ENCODE measurements at places on chromosomes 7 and 10.

- DNase-seq, result no peak
- no peaks in the 10 kb centered on the region for H3K27me3 ChIP-seq
- no peak overlapping the region for H3K4me3 ChIP-seq
- no peaks in the 10 kb centered on the region for H3K4me1 ChIP-seq
- H3K36me3 ChIP-seq, result peaks cover 53% of the 10 kb centered on the region
Measured at GRCh38 chr10:130180416-130180815, 44.2 kb downstream of the GLRX3 start.

- H3K27ac ChIP-seq, result no peak overlapping the region
- no peaks in the 10 kb centered on the region for H3K36me3 ChIP-seq
- no peaks in the 10 kb centered on the region for H3K4me1 ChIP-seq
- H3K4me3 ChIP-seq, result no peak overlapping the region
- DNase-seq, result no peak
- H3K27me3 ChIP-seq, result no peaks in the 10 kb centered on the region
Measured at GRCh38 chr10:22856444-22857074, 71.3 kb upstream of the ARMC3 start.

DNA sequence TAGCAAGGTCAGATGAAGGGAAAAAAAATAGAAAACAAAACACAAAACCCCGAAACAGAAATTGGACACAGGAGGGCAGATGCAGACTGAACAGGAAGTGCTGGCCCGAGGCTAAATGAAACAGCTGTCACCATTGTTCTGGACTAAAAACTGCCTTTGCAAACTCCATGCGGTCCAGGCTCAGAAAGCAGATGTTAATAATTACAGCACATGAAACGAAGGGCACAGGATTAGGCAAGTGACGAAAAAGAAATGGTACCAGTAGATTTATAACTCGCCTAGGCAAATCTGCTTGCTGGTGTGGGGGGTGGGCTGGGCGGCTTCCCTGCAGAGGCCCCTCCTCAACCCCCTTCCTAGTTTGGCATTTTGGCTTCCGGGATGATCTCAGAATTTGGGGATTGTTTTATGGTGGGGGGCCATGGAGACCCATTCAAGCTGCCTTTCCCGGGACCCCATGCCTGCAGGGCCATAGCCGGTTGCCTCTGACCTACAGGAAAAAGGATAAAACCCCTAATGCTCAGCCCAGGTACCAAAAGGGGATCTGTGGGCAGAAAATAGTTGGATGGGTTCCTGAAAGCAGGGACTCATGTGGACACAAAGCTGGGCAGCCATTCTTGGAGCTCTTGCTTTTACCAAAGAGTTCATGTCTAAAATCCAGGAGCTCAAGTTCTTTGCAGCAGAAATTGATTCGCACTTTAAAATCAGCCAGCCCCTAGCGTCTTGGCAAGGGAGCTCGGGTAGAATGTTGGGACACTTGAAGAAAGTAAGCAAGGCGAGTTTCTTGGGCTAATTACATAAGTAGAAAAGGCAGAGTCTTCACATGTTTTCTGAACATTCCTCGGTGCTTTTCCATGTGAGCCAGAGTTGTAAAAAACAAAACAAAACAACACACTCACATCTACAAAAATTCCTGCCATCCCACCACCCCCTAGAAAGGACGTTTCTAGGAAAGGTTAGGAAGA is 39.0 kb upstream of the EMX2 start:
- H3K4me1 ChIP-seq, result no peaks in the 10 kb centered on the region
- H3K36me3 ChIP-seq, result no peaks in the 10 kb centered on the region
- no peak overlapping the region for H3K4me3 ChIP-seq
- DNase-seq, result no peak

DNA sequence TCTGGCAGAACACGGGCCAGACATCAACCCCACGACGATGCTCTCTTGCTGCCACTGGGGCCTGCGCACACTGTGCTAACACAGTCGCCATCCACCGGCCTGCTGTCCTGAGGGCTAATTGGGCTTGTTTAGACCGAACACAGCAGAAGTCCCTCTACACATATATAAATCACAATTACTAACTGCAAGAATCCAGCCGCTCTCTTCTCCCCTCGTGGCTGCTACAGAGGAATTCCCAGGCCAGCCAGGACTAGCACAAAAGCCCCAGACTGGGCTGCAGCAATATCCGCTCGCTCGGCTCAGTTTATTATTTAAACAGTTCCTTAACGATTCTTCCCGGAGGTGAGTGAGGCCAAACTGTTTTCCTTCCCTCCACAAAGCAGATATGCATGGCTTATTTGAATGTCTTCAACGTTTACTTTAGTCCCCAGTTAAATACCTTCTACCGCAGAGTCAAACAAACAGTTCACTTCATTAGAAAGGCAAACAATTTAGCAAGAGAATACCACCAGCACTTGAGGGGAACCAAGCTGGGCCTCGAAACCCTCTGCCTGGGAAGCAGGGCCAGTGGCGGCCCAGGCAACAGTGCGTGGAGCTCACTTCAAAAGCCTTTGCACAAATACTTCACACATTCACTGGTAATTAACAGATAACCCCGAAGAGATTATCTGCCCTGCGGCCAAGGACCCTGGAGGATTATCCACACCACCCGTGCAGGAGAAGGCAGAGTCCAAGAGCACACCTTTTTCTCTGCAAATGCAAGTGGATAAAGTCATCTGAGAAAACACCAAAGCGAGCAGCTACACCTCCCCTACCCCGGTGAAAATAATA is 145.3 kb downstream of the GLI3 start:
- H3K4me3 ChIP-seq, result no peak overlapping the region
- DNase-seq, result no peak
- no peaks in the 10 kb centered on the region for H3K27me3 ChIP-seq
- H3K4me1 ChIP-seq, result peaks cover 5% of the 10 kb centered on the region
- H3K36me3 ChIP-seq, result no peaks in the 10 kb centered on the region
- no peak overlapping the region for H3K27ac ChIP-seq

DNA sequence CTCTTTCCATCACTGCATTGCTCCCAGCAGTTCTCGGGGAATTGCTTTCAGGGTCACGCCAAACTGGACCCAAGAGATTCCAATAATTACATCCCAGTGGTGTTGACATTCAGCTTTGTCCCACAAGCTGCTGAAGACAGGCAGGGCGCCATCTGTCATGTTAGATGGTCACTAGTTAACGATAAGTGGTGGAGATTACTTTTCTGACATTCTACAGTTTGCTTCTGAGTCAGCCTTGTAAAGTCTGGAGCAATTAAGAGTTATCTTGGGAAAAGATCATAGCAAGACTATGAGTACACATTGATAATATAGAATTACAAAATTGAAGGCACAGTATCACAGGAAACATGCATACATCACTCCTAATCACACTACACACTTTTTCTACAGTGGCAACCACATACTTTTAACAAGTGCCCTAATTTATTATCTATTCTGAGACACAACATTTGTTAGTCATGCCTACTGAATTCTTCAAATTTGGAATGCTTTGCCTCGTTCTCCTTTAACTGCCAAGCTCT is 41.9 kb downstream of the SEMA3C start:
- H3K27ac ChIP-seq, result peak overlapping the region; percentile 12
- no peaks in the 10 kb centered on the region for H3K27me3 ChIP-seq
- H3K36me3 ChIP-seq, result peaks cover 4% of the 10 kb centered on the region
- H3K4me3 ChIP-seq, result no peak overlapping the region

DNA sequence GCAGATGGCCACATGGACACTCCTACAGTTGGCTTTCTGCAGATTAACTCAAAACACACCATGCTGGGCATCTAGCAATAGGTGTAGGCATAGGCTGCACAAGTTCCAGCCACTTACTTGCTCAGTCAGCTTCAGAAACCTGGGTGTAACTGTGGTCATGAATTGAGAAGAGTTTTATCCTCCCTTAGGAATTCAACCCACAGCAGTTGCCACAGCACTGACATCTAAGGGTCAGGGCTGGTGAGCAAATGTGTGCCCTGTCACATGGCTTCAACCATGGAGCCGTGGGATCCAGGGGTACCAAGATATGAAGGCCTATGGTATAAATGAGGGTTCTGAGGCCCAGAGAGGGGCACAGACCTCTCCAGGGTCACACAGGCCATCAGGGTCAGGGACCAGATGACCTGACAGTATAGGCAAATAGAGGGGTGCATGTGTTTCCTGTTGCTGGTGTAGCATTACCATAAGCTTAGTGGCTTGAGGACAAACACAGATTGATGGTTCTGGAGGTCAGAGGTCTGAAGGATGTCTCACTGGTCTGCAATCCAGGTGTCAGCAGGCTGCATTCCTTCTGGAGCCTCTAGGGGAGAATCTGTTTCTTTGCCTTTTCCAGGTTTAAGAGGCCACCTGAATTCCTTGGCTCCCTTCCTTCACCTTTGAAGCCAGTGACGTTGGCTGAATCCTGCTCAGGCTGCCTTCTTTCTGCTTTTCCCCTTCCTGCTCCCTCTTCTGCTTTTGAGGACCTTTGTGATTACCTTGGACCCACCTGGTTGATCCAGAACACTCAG is 24.1 kb downstream of the MINDY4 start:
- H3K4me3 ChIP-seq, result no peak overlapping the region
- peak overlapping the region; percentile 82 for H3K27ac ChIP-seq
- peaks cover 2% of the 10 kb centered on the region for H3K36me3 ChIP-seq
- peaks cover 38% of the 10 kb centered on the region for H3K4me1 ChIP-seq
- no peaks in the 10 kb centered on the region for H3K27me3 ChIP-seq
- DNase-seq, result peak; percentile 33

- no peaks in the 10 kb centered on the region for H3K27me3 ChIP-seq
- no peak overlapping the region for H3K27ac ChIP-seq
- H3K4me1 ChIP-seq, result no peaks in the 10 kb centered on the region
- no peak for DNase-seq
- no peaks in the 10 kb centered on the region for H3K36me3 ChIP-seq
- no peak overlapping the region for H3K4me3 ChIP-seq
Measured at GRCh38 chr7:42084263-42084662, 152.7 kb downstream of the GLI3 start.

DNA sequence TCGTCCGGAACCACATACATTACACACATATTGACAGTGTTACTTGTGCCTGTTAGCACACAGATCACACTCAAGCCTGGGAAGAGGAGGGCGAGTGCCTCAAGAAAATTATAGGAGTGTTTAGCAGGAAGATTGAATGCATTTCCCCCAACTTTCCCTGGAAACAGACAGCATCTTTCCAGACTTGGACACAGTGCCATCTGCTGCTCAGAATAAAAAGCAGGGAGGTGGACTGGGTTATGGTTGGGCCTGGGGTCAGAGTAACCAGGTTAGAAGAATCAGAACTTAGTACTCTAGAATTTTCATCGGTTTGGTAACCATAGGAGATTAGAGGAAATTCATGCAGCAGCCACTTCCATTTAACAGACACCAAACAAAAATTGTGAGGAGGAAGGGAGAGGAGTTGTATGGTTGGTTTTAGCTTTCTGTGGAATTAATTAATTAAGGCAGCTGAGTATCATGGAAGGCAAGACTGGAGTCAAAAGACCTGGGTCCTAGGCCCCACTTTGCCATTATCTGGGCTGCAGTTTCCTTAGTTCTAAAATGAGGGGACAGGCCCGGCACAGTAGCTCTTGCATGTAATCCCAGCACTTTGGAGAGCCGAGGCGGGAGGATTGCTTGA is 43.4 kb upstream of the OPTN start:
- no peaks in the 10 kb centered on the region for H3K4me1 ChIP-seq
- H3K27ac ChIP-seq, result no peak overlapping the region
- H3K4me3 ChIP-seq, result no peak overlapping the region
- H3K36me3 ChIP-seq, result no peaks in the 10 kb centered on the region
- H3K27me3 ChIP-seq, result no peaks in the 10 kb centered on the region

DNA sequence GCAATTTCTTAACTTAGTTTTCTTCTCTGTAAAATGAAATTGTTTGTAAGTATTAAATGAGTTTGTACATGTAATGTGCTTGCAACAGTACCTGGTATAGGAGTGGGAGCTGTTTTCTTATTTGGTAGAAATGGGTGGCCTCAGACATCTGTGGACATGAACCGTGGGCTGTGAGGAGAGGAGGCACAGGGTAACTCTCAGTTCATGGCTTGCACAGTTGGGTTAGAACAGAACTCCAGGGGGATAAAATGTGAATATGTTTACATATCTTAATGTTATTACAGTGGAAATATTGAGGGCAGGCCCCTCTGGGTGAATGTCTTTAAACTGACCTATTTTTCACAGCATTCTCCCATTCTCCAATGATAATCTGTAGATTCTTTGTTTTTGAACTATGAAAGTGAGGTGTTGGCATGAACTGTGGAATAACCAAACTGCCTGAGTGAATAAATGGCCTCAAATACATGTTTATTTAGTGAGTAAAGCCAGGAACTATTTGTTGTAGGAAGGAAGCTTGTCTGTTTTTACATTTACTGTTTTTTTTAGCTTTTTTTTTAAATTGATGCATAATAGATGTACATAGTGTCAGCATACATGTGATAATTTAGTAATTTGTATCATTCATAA is 2.6 kb downstream of the ABCA13 start:
- H3K4me1 ChIP-seq, result no peaks in the 10 kb centered on the region
- DNase-seq, result no peak
- no peaks in the 10 kb centered on the region for H3K27me3 ChIP-seq
- H3K27ac ChIP-seq, result no peak overlapping the region
- H3K4me3 ChIP-seq, result no peak overlapping the region
- H3K36me3 ChIP-seq, result no peaks in the 10 kb centered on the region

- no peaks in the 10 kb centered on the region for H3K27me3 ChIP-seq
- H3K27ac ChIP-seq, result no peak overlapping the region
- no peak overlapping the region for H3K4me3 ChIP-seq
- peaks cover 8% of the 10 kb centered on the region for H3K4me1 ChIP-seq
- no peak for DNase-seq
Measured at GRCh38 chr10:103910442-103911012, 7.5 kb downstream of the STN1 start.

DNA sequence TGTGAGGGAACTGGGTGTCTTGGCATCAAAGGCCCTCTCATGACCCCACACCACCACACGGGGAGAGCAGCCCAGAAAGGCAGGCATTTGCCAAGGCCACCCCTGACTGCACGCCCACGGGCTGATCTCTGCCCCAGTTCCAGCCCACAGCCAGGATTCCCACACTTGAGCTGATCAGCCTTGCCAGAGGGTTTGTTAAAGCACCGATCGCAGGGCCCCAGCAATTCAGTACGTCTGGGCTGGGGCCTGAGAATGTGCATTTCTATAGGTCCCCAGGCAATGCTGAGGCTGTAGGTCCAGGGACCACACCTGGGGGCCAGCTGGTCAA is 103.9 kb downstream of the TNS3 start:
- no peak overlapping the region for H3K27ac ChIP-seq
- peaks cover 71% of the 10 kb centered on the region for H3K4me1 ChIP-seq
- peaks cover 41% of the 10 kb centered on the region for H3K36me3 ChIP-seq
- DNase-seq, result no peak
- H3K4me3 ChIP-seq, result no peak overlapping the region

GRCh38 chr7:116583653-116584052 is 58.8 kb downstream of the CAV1 start:
- no peaks in the 10 kb centered on the region for H3K27me3 ChIP-seq
- no peak overlapping the region for H3K27ac ChIP-seq
- no peaks in the 10 kb centered on the region for H3K36me3 ChIP-seq
- peaks cover 4% of the 10 kb centered on the region for H3K4me1 ChIP-seq
